ENCODE measurements at places on chromosomes 3 and 15.

DNA sequence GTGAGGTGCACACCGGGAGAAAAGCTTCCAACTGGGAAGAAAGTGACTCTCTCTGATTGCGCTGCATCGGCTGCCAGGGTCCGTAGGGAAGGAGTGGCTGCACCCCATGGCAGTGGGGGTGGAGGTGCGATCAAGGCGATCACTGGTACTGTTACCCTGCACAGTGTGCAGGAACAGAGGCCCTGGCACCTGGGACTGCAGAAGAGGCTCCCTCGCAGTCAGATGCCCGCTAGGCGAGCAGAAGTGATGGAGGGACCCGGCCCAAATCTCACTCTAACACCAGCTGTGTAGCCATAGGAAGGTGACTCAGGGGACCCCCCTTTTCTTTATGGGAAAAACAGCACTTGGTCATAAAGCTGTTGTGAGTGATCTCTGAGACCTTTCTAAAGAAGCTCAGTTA lies 196.8 kb downstream of the GABRG3 start:
- no peak for DNase-seq

DNA sequence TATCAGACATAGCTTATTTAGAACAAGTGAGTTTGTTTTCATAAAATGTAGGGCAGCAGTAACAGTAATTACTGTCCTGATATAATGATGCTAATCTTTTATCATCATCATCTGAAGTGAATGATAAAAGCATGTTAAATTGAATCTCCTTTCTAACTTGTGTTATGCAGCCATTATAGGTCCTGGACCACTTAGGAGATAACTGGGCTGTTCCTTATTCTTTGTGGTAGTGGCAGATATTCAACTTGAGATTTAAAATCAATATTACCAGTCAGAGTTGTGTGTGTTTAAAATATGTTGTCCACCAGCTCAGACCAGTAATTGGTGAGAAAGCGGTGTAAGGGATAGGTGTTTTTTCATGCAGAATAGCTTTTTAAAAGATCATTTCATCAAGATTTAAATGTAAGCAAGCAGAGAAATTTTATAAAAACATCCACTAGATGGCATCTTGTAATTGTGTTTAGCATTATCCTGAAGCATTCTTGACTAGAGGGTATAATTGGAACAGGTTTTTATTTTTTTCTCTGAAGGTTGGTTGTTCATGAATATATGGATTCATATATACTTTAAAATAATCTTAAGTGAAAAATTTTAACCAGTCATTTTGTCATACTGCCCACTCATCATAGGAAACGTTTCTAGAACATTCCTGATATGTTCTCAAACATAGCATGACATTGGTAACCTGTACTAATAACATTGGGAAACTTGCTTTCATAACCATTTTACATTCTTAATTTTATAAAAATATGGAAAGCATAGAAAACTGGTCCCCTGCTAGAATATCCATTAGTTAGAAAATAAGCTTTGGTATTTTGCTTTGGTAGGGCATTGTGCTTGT lies 153.9 kb downstream of the BBX start:
- no peak for DNase-seq

GRCh38 chr3:171350364-171350763 lies 109.8 kb downstream of the TNIK start:
- DNase-seq = no peak

DNA sequence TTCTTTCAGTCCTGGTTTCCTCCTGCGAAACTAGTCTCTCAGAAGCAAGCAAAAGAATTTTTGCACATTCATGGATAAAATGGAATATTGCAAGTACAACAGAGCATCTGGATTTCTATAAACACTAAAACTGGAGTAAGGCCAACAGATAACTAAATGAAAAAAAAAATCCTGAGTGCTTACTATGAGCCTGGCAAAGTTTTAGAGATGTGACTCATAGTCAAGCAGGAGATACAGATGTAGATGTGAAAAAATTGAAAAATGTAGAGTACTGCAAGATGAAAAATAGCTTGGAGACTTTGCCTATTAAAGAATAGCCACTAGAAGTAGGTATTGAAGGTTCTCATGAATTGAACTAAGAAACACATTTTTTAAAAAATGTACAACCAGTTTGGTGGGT lies 397.4 kb downstream of the OTOL1 start:
- DNase-seq = no peak

- no peak for DNase-seq
Observed at GRCh38 chr3:37753428-37753827, 108.3 kb upstream of the CTDSPL start.

DNA sequence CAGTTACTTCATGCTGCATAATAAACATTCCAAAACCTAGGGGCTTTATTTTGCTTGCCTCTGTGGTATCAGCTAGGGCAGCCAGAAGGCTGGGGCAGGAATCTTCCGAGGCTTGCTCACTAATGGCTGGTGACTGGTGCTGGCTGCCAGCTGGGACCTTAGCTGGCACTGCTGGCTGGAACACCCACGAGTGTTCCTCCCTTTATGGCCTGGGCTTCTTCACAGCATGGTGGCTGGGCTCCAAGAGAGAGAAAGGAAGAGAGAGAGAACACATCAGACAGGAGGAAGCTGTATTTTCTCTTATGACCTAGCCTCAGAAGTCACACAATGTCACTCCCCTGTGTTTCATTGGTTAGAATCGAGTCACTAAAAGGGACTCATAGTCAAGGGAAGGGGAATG lies 23.9 kb upstream of the CDCP1 start:
- DNase-seq = no peak

DNA sequence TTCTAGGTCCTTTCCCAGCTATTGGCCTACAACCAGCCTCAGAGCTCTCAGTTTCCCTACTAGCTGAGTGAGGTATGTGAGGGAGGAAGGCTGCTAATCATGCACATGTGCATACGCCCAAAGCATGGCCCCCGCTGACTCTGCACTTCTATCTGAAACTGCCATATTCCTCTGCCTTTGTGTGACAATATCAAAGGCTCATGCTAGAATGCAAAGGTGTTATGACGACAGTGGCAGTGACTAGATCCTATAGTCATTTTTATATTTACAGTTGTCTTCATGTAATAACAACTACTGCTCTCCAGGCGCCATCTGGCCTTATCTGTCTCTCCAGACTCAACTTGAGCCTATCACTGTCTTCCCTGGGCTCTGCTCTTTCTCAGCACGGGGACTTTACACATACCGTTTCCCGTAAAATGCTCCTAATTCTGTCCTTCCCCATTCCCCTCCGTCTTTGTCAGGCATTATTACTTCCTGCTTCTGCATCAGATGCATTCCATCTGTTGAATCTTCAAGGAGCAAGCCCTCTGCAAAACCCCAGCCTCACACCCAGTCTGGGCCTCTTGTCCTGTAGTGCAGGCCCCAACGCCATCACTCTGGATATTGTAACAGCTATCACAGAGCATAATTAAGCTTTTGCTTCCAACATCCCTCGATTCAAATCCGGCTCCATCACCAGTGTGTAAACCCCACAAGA lies 102.5 kb downstream of the PDCD6IP start:
- no peak for DNase-seq

DNA sequence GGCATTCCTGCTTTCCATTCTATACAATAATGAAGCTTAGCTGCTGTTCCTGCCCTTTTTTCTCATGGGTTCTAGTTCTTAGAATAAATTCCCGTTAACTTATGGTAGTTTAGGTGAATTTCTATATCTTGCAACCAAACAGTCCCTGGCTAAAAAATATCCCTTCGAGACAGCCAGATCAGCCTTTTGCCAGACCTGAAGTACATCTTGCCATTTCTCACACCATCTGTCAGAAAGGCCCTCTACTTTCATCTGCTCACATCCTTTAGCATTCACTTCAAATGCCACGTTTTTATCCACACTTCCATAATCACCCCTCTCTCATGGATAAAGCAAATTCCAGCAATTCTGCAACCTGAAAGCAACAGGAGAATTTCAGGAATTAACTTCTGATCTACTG lies 145.4 kb downstream of the GAP43 start:
- DNase-seq = no peak

- DNase-seq = no peak
Observed at GRCh38 chr3:98733812-98734281, 29.3 kb upstream of the ST3GAL6 start.

DNA sequence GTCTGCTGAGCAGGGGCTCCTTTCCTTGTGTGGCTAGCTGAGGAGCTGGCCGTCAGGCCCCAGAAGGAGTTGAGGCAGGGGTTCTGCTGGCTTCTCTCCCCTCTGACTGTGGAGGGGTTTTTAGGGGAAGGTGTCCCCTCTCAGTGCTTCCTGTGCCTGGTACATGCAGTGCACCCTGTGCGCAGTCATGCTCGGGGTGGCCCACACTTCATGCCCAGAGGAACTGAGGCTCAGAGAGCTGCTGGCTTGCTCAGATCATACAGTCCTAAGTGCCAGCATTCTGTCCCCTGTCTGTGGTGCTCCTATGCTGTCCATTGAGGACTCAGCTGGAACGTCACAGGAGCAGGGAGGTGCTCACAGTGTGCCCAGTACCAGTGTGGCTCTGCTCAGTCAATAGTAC lies 67.9 kb upstream of the PLXNA1 start:
- no peak for DNase-seq

GRCh38 chr3:123469323-123469995 lies 20.6 kb upstream of the ADCY5 start:
- DNase-seq = no peak

DNA sequence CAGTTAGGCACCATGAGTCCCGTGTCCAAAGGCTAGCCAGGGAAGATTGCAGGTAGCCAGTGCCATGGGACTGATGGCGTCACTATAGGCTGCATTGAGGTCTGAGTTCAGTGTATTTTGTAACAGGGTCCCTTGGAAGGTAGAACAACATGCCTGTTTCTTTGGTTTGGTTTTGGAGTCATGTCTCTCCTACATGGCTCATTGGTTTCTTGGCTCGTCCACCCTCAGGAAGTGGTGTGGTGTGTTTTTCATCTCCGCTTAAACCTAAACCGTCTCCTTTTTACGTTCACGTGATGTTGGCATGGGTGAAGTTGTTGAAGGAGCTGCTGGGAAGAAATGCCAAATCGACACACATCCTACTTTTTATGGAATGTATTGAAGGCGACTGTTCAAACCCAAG lies 71.6 kb downstream of the FLNB start:
- no peak for DNase-seq

- no peak for DNase-seq
Observed at GRCh38 chr3:159866201-159866746, 122.4 kb upstream of the IL12A start.

- DNase-seq = no peak
Observed at GRCh38 chr3:126393563-126393962, 1.1 kb upstream of the CFAP100 start.

DNA sequence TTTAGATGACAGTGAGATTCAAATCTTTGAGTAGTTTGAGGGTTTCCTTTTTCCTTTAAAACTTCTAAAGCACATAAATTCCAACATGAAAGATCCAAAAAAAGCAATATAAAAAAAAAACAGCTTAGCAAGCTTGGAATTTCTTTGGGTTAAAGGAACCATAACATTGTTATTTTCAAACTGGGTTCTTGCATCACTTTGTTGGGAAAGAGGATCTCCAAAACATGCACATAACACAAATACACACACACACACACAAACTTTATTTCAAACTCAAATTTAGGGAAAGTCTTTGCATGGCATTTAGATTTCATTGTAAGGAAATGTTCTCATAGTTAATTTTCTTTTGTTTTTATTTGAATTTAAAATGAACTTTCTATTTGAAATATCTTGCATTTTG lies 79.2 kb upstream of the COL8A1 start:
- DNase-seq = no peak

DNA sequence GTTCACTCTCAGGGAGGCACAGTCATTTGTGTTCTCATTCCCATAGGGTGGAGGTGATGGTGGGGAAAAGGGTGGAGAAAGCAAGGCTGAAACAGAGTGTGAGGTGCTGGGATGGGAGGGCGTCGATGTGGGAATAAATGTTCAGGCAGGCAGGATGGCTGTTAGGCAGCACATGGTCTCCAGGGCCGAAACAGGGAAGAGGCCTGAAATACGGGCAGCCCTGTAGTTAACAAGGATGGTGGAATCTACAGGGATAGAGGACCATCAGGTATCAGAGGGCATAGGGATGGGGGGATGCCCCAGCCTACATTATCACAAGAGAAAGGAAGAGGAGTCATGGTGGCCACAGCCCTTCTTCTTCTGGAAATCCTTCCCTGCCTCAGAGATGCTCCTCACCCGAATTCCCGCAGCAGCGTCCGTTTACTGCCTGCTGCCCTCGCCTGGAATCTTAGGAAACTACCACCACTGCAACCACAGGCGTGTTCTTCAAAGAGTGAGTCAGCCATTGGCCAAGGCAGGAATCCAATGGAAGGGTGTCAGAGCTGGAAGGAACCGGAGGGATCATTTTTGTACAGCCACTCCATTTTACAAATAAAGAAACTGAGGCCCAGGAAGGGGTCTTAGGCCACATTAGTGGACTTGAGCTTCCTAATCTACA lies 49.7 kb upstream of the POMGNT2 start:
- no peak for DNase-seq

DNA sequence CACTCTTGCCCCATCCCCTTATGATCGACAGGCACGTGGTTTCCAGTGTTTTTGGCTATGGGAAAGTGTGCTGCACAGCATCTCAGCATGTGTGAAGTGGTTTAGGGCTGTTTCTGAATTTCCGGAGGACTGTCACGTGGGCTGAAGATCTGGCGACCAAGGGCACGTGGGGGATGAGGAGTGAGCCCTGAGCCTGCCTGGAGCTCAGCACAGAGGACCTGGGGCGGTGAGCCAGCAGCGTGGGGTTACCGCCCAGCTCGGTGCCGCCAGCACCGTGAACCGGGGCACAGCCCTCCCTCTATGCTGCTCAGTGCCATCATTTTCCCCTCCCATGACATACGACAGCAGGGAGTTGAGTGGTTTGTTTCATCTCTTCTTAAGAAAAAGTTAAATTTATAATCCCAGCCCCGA lies 150.2 kb downstream of the DNAJB8 start:
- peak; percentile 44 for DNase-seq

- no peak for DNase-seq
Observed at GRCh38 chr3:65632414-65632813, 406.3 kb downstream of the MAGI1 start.

DNA sequence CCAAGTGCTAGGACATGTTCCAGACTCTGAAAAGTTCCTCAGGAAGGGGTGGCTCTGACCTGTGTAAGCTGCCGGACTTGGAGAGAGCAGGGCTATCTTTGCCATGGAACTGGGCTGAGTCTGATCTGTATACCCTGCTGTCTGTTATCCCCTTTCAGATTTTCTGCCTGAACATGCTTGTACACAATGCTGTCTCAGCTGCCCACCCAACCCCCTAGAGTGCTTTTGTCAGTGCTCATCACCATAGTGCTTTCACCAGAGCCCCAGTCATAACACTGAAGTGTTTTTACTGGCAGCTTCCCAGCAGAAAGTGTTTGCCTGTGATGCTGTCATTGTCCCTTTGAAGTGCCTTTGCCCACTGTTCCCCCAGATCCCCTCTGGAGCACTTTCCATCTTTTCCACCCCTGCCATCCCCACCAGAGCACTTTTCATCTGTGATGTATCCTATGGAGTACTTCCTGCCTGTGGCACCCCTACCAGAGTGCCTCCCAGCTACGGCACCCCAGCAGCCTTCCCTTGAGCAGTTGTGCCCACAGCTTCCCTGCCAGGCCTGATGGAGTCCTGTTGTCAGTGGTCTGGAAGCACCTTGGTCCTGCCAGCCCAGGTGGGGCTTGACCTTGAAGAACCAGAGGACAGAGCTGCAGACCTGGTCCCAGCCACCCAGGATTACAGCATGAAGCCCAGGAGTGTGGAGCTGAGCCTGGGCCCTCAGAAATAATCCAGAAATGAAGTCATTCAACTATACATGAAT lies 397.7 kb downstream of the DIPK2A start:
- no peak for DNase-seq

Data from T-helper 22 cell (primary cell).